AML-193 (cell line): ENCODE measurements at places on chromosomes 12 and 14.
A peak's percentile ranks its signal among the peaks of the same experiment; 100 is the strongest.

GRCh38 chr14:105473677-105474482 lies 741 bp upstream of the CRIP2 start:
- DNase-seq = no peak

DNA sequence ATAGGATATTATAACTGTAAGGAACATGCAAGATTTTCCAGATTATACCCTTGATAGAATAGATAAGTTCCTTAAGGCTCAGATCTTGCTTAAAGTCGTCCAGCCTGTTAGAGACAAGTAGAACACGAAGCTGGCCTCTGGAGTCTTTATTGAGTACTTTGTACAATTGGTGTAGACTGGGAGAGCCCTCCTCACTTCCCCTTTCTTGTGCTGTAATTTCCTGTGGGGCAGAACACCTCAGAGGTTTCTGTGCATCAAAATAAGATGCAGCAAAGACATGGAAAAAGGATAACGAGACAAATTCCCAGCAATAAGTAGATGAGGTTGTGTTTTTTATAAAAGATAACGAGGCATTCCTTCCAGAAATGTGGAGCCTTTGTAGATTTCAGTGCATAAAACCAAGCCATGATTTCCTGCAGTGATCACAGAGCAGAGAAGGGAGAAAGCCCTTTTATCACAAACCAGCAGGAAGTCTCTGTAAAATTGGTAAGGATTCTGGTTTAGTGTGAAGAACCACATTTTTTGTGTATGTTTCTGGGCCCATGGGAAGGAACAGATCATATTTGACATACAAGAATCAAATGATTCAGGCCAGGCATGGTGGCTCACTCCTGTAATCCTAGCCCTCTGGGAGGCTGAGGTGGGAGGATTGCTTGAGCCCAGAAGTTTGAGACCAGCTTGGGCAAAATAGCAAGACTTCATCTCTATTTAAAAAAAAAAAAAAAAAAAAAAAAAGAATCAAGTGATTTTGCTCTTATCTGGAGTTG lies 18.0 kb downstream of the GPRC5A start:
- peak; percentile 39 for DNase-seq

- DNase-seq = peak; percentile 65
Observed at GRCh38 chr12:49838973-49839633, 3.8 kb downstream of the BCDIN3D start.

DNA sequence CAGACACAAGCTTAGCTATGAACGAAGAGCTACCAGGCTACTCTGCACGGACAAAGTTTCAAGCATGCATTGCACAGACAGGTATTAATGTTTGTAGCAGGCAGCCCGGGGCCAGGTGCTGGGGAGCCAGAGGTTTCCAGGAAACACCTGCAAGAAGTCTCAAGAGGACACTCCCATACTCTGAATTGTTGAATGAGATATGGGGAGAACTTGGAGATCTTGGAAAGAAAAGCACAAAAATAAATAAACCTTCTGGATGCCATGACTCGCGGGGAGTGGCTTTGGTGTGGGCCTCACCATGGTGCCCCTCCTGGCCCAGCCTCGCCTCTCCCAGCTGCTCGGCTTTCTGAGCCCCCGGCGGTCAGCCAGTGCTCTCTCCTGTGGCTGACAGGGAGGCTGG lies 186.8 kb downstream of the TTC7B start:
- no peak for DNase-seq

- no peak for DNase-seq
Observed at GRCh38 chr14:45198551-45198950, 54.5 kb downstream of the MIS18BP1 start.

DNA sequence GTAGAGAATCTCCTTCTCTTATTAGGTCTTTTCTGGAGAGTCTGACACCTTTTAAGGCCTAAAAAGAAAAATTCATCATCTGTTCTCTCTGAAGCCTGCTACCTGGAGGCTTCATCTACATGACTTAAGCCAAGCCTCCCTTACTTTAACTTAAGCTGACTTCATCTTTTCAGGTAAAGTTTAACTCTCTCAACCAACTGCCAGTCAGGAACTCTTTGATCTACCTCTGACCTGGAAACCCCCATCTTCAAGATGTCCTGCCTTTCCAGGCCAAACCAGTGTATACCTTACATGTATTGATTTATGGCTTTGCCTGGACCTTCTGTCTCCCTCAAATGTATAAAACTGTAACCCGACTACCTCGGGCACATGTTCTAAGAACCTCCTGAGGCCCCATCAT lies 17.5 kb downstream of the GSTZ1 start:
- DNase-seq = no peak

DNA sequence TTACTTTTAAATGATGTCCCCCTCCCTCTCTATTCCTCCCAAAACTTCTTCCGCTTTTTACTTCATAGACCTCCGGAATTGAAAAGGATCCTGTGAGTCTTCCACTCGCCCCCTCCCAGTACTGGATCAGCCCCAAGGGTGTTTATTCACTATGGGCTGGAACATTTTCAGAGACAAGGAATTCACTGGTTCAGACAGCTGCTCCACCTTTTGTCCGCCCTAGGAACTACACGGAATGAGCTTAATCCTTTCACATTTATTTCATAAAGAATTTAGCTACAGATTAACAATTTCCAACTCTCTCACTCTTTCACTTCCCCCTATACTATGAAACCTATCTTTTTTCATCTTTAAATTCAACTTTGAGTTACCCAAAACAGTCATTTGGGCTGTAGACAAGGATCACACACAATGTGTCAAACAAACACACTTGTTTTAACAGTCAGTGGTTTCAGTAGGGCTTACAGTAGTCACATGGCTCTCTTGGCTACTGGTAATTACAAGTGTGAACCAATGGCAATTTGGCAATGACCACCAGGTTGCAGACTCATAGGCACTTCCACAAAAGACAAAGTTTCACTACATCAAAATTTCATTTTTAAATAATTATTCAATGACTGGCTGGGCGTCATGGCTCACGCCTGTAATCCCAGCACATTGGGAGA lies 20.6 kb downstream of the CNIH1 start:
- peak; percentile 20 for DNase-seq

GRCh38 chr12:127588249-127588648 lies 678.7 kb upstream of the TMEM132C start:
- no peak for DNase-seq

DNA sequence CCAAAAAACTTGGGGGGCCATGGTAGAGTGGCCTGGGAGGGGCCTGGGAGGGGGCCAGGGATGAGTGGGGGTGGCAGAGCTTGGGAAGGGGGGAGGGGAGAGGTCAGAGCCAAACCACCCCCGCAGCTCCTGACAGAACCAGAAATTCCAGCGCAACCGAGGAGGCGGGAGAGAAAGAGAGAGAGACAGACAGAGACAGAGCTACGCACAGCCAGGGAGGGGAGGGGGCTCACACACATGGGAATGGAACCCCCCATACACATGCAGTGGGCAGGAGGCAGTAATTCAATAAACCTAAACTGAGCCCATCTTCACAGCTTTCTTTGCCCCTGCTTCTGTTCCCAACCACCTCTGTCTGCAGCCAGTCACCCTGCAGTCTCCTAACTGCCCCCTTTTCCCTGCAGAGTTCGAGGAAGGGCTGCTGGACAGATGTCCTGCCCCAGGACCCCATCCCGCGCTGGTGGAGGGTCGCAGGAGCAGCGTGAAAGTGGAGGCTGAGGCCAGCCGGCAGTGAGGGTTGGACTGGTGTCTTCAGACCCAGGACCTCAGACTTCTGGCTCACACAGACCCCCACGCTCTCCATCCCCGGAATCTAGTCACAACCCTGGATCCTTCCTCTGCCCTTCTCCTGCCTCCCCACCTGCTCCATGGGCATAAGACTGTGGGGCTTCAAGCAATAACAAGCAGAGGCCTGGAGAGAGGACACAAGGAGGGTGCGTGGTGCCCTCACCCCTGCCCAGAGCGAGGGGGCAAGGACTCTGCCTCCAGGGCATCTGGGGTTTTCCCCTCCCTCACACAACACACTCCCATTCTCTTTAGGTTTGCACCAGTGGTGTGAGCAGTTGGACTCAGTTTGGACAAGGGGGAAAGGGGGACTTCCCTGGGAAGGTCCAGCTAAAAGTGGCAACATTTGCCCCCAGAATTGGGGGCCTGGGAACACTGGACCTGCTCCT lies 5.6 kb downstream of the NAB2 start:
- DNase-seq = no peak

- DNase-seq = no peak
Observed at GRCh38 chr14:68312884-68313610, 479.8 kb downstream of the ZFP36L1 start.

- DNase-seq = peak; percentile 18
Observed at GRCh38 chr12:47360771-47361388, 281.1 kb upstream of the AMIGO2 start.

DNA sequence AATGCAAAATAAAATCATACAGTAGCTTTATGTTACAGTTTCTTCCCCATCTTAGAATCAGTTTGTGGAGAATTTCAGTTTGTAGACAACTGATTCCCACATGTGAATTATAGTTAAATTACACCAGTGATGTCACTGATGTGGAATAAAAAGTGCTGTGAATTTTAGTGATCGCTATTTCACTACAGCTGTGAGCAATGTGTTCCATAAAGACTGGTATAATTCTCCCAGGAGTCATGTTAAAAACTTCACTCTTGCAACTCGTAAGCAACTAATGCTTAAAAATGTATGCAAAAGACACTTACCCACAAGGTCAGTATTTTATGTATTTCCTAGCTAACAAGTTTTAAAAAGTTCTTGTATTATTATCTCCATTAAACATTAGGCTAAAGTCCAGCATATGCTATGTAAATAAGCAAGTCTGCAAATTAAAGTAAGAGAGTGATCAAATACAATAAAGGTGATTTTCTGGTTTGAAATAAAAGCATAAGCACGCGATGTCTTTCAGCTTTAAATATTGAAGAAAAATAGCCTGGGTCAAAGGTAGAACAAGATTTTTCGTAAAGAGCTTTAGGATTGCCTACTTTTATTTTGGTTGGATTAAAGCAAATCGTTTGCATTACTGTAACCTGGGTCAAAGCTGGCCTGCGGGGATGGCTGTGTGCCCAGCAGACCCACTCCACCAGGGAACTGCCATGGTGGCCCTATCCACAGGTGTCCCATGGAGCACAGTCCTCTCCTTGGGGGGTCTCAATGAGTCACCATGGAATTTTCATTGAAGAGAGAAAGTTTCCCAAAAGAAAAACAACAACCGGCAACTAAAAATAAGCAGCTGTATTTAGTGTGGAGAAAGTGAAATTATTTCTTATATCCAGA lies 12.7 kb upstream of the LRIG3 start:
- no peak for DNase-seq

DNA sequence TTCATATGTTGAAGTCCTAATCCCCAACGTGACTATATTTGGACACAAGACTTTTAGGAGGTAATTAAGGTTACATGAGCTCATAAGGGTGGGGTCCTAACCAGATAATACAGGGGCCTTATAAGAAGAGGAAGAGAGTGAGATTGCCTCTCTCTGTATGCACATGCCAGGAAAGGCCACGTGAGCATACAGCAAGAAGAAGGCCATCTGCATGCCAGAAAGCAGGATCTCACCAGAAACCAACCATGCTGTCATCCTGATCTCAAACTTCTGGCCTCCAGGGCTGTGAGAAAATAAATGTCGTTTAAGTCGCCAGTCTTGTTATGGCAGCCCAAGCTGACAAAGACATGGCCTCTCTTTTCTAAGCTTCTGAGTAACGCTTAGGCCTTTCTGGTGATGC lies 69.0 kb upstream of the GPHB5 start:
- DNase-seq = no peak

DNA sequence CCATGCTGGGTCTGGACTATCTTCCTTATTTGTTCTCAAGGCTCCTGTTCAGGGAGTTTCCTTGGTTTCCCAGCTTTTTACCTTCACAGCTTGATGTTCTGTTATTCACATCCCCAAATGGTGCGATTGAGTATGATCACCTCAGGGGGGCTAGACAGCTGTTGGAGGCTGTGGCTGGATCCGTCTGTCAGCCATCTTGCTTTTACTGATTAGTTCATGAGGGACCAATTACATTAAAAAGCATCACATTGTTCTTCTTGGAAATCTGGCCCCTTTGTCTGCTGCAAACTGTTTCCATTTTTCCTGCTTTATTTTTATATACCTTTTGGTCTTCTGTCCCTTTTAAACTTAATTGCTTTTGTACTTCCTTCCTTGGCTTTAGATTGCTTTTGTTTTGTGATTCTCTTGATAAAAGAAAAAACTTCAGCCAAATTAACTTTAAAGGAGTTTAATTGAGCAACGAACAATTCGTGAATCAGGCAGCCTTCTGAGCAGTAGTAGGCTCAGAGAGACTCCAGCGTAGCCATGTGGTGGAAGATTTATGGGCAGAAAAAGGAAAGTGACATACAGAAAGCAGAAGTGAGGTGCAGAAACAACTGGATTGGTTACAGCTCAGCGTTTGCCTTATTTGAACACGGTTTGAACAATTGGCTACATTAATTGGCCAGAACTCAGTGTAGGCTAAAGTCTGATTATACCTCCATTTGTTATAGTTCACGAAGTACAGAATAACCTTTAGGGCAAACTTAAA lies 208.7 kb downstream of the AEBP2 start:
- no peak for DNase-seq

GRCh38 chr14:77882098-77882497 lies 82.2 kb downstream of the ADCK1 start:
- no peak for DNase-seq

DNA sequence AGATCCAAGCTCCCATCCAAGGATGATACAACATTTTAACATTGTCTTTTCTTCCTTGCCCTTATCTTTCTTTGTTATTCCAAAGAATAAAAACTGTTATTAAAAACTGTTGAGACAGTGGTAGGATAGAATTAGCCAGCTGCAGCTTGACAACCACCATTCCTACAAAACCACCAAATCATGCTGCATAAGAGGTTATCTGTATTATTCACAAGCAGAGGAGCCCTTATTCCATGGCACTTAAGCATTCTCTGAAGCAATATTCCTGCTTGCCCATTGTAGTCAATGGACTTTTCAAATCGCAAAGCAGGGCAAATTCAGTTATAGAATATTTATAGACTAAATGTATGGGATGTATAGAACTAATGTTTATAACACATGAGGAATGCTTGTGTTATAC lies 3.4 kb downstream of the ABCD2 start:
- DNase-seq = no peak

DNA sequence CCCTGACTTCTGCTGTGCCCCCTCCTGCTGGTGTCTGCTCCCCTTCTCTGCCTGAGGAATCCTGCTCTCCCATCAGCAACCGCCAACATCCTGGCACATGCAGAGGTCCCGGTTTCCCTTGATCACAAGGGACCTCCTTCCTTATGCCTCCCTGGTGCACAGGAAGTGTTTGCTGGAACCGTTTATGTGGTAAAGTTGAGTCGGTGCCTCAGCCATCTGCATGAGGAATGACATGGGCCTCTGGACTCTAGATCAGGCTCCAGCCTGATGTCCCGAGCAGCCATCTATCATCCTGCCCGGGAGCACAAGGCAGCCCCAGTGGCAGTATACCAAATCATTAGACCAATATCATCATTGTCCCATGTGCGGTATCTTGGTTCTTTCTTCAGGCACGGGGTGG lies 90.4 kb downstream of the BORCS5 start:
- DNase-seq = no peak

GRCh38 chr12:54765652-54766051 lies 88.7 kb upstream of the MUCL1 start:
- no peak for DNase-seq
